Right renal pelvis (tissue), 4 donors: ENCODE measurements at places on chromosomes 12 and 14. TPM values are rescaled to one million over a fixed set of nuclear protein-coding genes. Genes with fewer than 3 reads are reported as not detected.

- DNase-seq, result no peak
Measured at GRCh38 chr12:49703647-49704137, 3.5 kb downstream of the FMNL3 start.

- DNase-seq, result no peak
Measured at GRCh38 chr14:102630881-102631280, 38.4 kb downstream of the RCOR1 start.

DNA sequence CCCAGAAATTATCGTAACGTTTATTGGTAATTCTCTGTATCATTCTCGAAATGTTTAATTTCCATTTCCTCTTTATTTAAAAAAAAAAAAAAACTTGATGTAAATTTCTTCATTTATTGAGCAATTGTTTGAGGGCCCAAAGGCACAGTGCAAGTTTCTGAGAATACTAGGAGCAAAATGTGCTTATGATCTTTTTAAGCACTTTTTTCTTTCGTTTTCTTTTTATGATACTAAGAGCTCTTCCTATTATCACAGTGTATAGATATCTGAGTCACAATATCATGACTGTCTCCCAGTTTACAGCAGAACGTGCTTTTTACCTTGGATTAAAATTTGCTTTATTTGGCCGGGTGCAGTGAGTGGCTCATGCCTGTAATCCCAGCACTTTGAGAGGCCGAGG lies 5.6 kb downstream of the ATP2A2 start:
- DNase-seq, result no peak

GRCh38 chr12:2180737-2181082 lies 127.9 kb downstream of the CACNA1C start:
- DNase-seq, result no peak

GRCh38 chr12:6294156-6295093 lies 16.1 kb upstream of the PLEKHG6 start:
- DNase-seq, result no peak

- DNase-seq, result no peak
Measured at GRCh38 chr12:67382241-67382871, 113.2 kb downstream of the CAND1 start.

DNA sequence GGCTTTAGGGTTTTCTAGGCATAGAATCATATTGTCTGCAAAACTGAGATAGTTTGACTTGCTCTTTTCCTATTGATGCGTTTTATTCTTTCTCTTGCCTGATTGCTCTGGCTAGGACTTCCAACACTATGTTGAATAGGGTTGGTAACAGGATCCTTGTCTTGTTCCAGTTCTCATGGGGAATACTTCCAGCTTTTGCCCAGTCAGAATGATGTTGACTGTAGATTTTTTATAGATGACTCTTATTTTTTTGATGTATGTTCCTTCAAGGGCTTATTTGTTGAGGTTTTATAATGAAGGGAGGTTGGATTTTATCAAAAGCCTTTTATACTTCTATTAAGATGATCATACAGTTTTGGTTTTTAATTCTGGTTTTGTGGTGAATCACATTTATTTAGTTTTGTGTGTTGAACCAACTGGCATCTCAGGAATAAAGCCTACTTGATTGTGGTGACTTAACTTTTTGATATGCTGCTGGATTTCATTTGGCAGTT lies 478.2 kb downstream of the TMEM117 start:
- no peak for DNase-seq

GRCh38 chr12:12996209-12996608 lies 3.9 kb downstream of the HEBP1 start:
- DNase-seq, result no peak

BIN2 gene
- polyA plus RNA-seq, result 1.7 TPM

DNA sequence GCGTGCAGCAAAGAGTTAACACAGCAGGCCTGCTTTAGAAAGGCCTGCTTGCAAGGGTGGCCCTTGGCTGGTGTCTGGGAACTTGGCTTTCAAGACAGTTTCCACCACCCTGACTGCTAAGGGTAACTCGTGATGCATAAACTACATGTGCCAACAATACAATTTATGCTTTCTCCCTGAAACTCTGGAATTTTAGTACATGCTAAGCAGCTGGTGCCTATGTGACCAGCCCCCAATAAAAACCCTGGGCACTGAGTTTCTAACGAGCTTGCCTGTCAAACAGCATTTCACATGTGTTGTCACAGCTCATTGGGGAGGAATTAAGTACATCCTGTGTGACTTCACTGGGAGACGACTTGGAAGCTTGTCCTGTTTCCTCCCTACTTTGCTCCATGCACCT lies 133.1 kb downstream of the SLC5A8 start:
- no peak for DNase-seq

- DNase-seq, result no peak
Measured at GRCh38 chr12:69994724-69995173, 169.7 kb downstream of the MYRFL start.

- no peak for DNase-seq
Measured at GRCh38 chr12:31207799-31208465, 118.0 kb downstream of the SINHCAF start.

DLGAP5 gene
- polyA plus RNA-seq, result 27.2 TPM

- no peak for DNase-seq
Measured at GRCh38 chr14:98916476-98916875, 355.5 kb downstream of the BCL11B start.

GRCh38 chr12:68175557-68176061 lies 16.1 kb upstream of the IFNG start:
- DNase-seq, result no peak

LMO3 gene
- 3.4 TPM for polyA plus RNA-seq

DNA sequence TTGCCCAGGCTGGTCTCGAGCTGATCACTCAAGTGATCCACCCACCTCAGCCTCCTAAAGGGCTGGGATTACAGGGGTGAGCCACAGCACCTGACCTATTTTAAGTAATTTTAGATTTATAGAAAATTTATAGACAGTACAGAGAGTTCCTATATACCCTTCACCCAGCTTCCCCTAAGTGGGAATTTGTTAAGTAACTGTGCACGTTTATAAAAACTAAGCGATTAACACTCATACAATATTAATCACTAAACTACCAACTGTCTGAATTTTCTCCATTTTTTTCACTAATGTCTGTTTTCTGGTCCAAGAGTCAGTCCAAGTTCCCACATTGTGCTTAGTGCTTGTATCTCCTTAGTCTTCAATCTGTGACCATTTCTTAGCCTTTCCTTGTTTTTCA lies 5.5 kb downstream of the IL31 start:
- no peak for DNase-seq

DAO gene
- polyA plus RNA-seq, result 0.78 TPM

SLC10A1 gene
- 0.18 TPM for polyA plus RNA-seq

DNA sequence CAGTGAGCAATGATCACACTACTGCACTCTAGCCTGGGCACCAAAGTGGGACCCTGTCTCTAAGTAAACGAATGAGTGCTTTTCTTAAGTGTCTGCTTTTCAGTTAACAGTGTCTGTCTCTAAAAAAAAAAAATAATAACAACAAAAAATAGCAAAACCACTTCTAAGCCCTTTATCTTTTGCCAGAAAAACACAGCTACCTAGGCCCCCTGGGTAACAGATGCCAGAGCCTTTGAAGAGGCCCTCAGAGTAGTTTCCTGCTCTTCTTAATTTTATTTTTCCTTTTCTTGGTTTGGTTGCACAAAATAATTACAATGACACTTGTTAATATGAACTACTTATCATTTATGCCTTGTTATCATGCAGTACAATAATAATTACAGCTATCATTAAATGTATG lies 32.8 kb upstream of the RAP1B start:
- no peak for DNase-seq

GRCh38 chr12:9674226-9674590 lies 4.7 kb downstream of the CLEC2D start:
- no peak for DNase-seq

DNA sequence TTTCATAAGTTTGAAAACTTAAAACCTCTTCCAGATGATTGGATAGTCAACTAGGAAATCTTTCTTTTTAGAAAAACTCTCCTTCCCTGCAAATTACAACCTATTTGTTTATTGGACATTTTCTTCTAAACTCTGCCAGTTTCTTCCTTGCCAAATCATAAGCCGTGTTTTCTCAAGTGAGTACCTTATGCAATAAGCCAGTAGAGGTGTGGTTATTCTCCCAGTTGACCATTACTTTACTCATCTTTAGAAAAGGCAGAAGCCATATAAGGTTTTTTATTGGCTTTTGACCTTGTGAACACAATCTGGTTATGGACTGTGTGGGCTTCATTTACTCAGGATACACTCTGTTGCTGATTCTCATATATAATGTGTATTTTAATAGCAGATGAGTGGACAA lies 14.6 kb downstream of the ACTR6 start:
- no peak for DNase-seq

AHNAK2 gene
- polyA plus RNA-seq, result 1.8 TPM

RASAL1 gene
- 9.2 TPM for polyA plus RNA-seq

KRT2 gene
- not detected for polyA plus RNA-seq

DNAL1 gene
- 26.3 TPM for polyA plus RNA-seq

DNA sequence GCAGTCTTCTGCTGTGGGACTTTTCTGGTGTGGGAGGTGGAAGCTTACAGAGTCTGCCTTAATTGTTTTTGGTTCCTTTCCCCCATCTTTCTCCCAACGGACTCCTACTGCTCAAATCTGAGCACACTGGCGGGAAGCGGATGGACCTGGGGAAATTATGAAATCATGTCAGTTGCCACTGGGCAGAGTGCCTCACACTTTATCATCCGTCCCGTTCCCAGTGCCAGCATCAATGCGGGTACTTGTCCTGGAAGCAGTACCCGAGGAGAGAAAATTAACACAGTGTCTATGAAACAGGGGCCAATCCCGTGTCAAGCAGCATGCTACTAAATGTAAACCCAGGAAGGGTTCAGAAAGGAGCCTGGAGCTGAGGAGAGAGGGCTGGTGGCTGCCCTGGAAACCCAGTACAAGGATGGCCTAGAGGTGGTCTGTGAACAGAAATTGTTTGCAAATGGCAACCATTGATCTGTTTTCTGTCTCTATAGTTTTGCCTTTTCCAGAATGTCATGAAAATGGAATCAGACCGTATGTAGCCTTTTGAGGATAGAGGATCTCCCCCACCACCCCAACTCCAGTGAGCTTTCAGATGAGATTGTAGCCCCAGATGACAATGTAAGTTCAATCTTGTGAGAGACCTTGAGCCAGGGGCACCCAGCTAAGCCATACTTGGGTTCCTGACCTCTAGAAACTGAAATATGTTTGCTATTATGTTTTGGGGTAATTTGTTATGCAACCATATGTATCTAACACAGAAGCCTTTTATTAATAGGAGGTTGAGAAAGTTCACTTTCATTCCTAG lies 908 bp upstream of the CDKL1 start:
- no peak for DNase-seq

- peak; percentile 47 for DNase-seq
Measured at GRCh38 chr12:125518074-125518473, 452.8 kb downstream of the AACS start.
